ENCODE measurements at places on chromosomes 5 and 9. TPM values are rescaled to one million over a fixed set of nuclear protein-coding genes. Genes with fewer than 3 reads are reported as not detected.

GRCh38 chr5:58706736-58707135 lies 123.9 kb downstream of the RAB3C start:
- H3K4me1 ChIP-seq, result no peaks in the 10 kb centered on the region
- H3K27me3 ChIP-seq, result no peaks in the 10 kb centered on the region
- no peak for DNase-seq
- H3K4me3 ChIP-seq, result no peak overlapping the region

- no peak for DNase-seq
- H3K4me1 ChIP-seq, result no peaks in the 10 kb centered on the region
- no peak overlapping the region for H3K4me3 ChIP-seq
- no peak overlapping the region for H3K27ac ChIP-seq
- no peaks in the 10 kb centered on the region for H3K36me3 ChIP-seq
These were observed 236.5 kb downstream of the DMRTA1 start for GRCh38 chr9:22682961-22683699.

IL9 gene
- not detected for total RNA-seq

GRCh38 chr5:77924081-77924480 lies 147.9 kb upstream of the TBCA start:
- H3K4me1 ChIP-seq, result no peaks in the 10 kb centered on the region
- no peaks in the 10 kb centered on the region for H3K27me3 ChIP-seq
- H3K36me3 ChIP-seq, result no peaks in the 10 kb centered on the region
- H3K4me3 ChIP-seq, result no peak overlapping the region

BARHL1 gene
- not detected for total RNA-seq

DNA sequence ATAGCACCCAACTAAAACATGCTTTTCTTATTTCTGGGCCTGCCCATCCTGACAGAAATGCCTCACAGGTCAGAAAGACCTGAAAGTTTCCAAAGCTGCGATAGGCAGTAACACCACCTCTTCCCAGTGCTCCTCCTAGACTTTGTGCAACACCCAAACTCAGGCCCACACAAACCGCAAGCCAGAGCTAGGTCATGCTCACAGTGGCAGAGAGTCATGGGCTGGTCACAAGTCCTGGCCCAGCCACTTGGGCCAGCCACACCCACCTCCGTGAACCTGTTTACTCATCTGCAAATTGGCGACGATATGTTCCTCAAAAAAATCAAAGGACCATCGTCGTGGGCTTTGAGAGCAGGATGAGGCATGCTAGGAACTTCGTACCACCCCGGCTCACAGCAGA lies 44.0 kb upstream of the SLC25A51 start:
- no peak overlapping the region for H3K27ac ChIP-seq
- H3K27me3 ChIP-seq, result no peaks in the 10 kb centered on the region
- no peaks in the 10 kb centered on the region for H3K4me1 ChIP-seq
- DNase-seq, result no peak
- no peak overlapping the region for H3K4me3 ChIP-seq
- H3K36me3 ChIP-seq, result no peaks in the 10 kb centered on the region

DNA sequence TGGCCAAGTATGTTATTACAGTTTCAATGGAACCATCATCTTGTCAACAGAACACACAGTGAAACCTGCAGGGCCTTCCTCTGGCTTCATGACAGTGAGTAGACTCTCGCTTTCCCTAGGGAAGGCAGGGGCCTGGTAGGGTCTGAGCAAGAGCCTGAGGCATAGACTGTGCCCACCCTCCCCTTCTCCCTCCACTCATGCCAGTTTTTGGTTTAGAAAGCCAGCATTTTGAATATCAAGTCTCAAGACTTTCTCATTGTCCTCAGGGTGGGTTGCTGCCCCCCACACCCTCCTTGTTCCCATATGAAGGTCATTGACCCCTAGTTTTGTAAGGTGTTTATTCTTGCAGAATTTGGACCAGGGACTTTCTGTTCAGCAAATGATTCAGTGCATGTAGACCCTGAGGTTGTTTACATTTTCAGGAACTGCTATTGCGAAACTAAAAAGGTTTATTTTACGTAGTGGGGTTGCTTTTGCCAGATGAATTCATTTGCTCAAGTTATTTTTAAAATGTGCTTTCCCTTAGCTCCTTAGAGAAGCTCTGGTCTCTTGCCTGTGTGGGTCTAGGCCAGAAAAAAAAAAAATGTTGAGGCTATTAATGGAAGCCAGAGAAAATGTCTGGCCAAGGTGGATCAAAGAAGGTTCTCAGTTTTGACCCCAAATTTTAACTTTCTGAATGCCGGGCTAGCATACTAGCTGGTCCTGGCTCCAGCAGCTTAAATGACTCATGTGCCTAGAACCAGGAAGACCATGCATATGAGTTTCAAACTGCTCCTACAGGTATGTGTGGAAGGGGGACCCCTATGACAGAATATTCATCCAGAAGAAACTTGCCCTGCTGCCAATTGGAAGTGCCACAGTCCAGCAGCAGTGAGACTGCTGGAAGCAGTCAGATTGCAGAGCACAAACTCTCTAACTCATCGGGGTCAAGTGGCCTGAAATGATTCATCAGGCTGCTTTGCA lies 10.1 kb upstream of the MOB3B start:
- H3K4me1 ChIP-seq, result no peaks in the 10 kb centered on the region
- no peak overlapping the region for H3K4me3 ChIP-seq
- no peaks in the 10 kb centered on the region for H3K27me3 ChIP-seq
- H3K27ac ChIP-seq, result no peak overlapping the region
- no peak for DNase-seq
- no peaks in the 10 kb centered on the region for H3K36me3 ChIP-seq

ACTBL2 gene
- not detected for total RNA-seq

DNA sequence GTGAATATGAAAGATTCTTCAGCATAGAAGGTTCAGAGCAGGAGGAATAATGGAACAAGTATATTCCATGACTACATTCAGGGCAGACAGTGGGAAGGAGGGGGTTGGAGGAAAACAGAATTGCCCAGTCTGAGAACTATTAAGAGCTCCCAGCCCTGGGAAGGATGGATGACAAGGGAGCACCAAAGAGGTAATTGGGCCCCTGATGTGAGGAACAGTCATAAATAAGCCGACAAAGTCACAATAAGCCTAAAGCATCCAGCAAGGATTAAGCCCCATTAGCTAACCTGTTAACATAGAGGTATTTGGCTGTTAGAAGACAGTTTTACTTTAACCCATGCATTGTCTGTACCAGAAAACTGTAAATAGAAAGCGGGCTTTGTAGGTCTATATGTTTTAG lies 348.7 kb upstream of the SEMA6A start:
- no peaks in the 10 kb centered on the region for H3K36me3 ChIP-seq
- H3K4me1 ChIP-seq, result no peaks in the 10 kb centered on the region
- no peak overlapping the region for H3K27ac ChIP-seq
- no peak for DNase-seq
- H3K4me3 ChIP-seq, result no peak overlapping the region
- H3K27me3 ChIP-seq, result no peaks in the 10 kb centered on the region

DNA sequence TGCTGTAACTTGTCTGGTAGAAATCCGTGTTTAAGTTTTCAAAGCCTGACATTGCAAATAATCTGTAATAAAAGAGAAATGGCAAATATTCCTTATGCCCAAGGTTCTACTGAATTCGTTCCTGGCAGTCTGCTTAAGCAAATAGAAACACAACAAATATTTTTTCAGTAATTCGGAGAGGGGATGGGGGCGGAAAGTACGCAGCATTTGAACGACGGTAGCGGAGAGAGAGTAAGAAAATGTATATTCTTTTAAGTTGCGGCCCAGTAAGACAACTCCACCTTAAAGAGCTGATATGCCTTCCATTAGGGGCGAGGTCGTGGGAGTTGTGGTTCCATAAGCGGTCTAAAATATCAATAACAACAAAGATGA lies 569 bp downstream of the YIPF5 start:
- DNase-seq, result no peak
- peak overlapping the region; percentile 61 for H3K27ac ChIP-seq
- H3K36me3 ChIP-seq, result peaks cover 6% of the 10 kb centered on the region
- H3K4me3 ChIP-seq, result peak overlapping the region; percentile 71
- no peaks in the 10 kb centered on the region for H3K27me3 ChIP-seq

DNA sequence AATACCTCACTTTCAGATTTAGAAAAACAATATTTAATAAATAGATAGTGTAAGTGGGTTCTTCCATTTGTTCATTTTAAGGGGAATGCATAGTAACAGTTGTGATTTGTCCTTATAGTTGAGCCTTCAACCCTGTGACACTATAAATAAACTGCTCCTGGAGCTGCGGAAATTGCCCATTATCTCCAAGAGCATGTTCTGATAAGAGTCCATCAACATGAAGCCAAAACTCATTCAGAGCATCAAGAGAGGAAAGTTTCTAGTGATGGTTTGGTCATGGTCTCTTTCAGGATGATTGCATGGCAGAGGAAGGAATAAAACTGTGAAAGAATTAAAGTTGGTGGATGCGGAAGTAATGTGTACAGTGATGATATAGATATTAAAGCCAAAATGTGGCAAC lies 772.1 kb upstream of the DMAC1 start:
- H3K4me1 ChIP-seq, result no peaks in the 10 kb centered on the region
- H3K4me3 ChIP-seq, result no peak overlapping the region
- H3K36me3 ChIP-seq, result no peaks in the 10 kb centered on the region
- DNase-seq, result no peak
- no peaks in the 10 kb centered on the region for H3K27me3 ChIP-seq

- DNase-seq, result no peak
- no peak overlapping the region for H3K27ac ChIP-seq
- no peak overlapping the region for H3K4me3 ChIP-seq
- no peaks in the 10 kb centered on the region for H3K27me3 ChIP-seq
These were observed 52.7 kb downstream of the WNK2 start for GRCh38 chr9:93236541-93237206.

DNA sequence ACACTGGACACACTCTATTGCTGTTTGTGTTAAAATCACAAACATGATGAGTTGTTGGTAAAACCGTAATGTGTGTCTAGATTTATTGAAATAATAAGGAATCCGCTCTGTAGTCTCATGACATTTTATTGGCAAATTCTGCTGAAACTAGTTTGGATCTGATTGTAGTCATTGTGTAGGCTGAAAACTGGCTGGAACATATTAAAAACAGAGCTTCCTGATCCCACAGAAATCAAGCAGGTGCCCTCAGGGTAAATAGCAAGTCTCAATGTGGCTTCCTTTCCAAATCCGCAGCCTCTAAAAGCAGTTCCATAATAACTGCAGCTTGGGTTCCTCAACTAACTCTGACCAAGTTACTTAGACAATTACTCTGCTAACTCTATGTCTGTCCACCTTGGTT lies 427.5 kb upstream of the KIF2A start:
- no peaks in the 10 kb centered on the region for H3K27me3 ChIP-seq
- no peak overlapping the region for H3K27ac ChIP-seq
- H3K4me1 ChIP-seq, result no peaks in the 10 kb centered on the region

DNA sequence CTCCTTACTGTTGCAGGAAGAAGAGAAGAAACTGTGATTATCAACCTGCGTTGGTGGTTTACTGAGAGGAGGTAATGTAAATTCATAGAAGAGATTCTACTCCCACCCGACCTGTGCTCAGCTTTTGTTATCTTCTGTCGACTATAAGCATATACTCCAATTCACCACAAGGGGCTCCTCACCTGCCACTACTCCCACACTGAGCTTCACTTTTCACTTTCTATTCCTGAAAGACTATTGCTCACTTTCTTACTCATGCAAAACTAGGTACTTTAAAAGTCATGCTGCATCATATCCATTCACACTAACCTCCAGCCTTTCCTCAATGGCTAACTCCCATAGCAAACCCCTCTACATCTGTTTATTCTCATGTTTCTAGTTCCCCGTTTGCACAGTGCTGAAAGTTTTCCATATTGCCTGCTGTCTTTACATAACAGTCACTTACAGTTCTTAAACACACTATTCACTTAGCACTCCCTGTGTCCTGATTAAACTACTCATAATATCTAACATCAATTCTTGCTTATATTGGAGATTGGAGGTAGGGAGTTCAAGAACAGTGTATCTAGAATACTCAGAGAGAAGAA lies 1062.6 kb downstream of the NR2F1-AS1 start:
- no peaks in the 10 kb centered on the region for H3K36me3 ChIP-seq
- no peaks in the 10 kb centered on the region for H3K4me1 ChIP-seq
- no peak for DNase-seq
- no peak overlapping the region for H3K4me3 ChIP-seq

DNA sequence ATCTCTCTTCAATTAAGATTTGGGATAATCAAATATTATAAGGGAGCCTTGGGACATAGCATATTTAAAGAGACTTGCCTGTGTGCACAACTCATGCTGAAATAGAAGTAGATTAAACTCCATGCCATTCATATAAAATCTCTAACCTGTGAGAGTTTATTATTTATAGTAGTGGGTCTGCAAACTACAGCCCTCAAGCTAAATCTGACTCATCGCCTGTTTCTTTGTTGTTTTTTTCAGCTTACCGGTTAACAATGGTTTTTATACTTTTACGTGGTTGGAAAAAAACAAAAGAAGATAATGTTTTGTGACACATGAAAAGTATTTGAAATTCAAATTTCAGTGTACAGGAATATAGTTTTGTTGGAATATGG lies 61.9 kb upstream of the GHR start:
- no peak overlapping the region for H3K4me3 ChIP-seq
- no peaks in the 10 kb centered on the region for H3K36me3 ChIP-seq
- no peak overlapping the region for H3K27ac ChIP-seq
- no peaks in the 10 kb centered on the region for H3K4me1 ChIP-seq
- no peaks in the 10 kb centered on the region for H3K27me3 ChIP-seq

TCOF1 gene
- total RNA-seq, result 66.5 TPM

DNA sequence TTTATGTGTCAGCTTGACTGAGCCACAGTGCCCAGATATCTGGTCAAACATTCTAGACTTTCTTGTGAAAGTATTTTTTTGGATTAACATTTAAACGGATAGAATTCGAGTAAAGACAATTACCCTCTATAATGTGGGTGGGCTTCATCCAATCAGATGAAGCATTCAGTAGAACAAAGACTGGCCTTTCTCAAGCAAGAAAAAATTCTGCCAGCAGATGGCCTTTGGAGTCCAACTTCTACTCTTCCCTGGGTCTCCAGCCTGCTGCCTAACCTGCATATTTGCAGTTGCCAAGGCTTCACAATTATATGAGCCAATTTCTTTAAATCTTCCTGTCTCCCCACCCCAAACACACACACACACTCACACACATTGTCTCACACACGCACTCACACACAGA lies 86.4 kb downstream of the MED10 start:
- peak; percentile 19 for DNase-seq
- no peak overlapping the region for H3K4me3 ChIP-seq
- no peaks in the 10 kb centered on the region for H3K36me3 ChIP-seq
- no peaks in the 10 kb centered on the region for H3K4me1 ChIP-seq
- H3K27ac ChIP-seq, result no peak overlapping the region
- H3K27me3 ChIP-seq, result no peaks in the 10 kb centered on the region

DNA sequence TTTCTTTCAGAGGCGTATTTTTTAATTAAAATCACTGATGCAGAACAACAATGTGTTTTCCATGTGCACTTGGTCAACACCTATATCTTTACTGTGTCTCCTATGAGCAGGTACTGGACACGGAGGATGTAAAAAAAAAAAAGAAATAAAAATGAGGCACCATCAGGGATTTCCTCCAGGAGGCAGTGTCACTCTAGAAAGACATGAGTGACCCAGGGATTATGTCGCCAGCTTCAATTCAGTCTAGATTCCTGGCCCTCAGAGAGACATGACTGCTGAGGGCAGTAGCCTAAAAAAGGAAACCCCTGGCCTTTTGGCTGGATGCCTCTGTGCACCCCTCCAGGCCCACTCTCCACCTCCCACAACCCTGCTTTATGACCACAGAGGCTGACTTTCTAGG lies 18.3 kb upstream of the IL33 start:
- no peaks in the 10 kb centered on the region for H3K36me3 ChIP-seq
- H3K4me3 ChIP-seq, result no peak overlapping the region
- H3K27ac ChIP-seq, result no peak overlapping the region
- H3K27me3 ChIP-seq, result no peaks in the 10 kb centered on the region

GRCh38 chr5:94072116-94072515 lies 330.7 kb upstream of the POU5F2 start:
- H3K4me3 ChIP-seq, result no peak overlapping the region
- H3K27me3 ChIP-seq, result no peaks in the 10 kb centered on the region
- peaks cover 3% of the 10 kb centered on the region for H3K36me3 ChIP-seq
- no peaks in the 10 kb centered on the region for H3K4me1 ChIP-seq
